ENCODE measurements at places on chromosomes 4 and X.

GRCh38 chr4:88761342-88761741 lies 63.7 kb upstream of the NAP1L5 start:
- no peak for DNase-seq

GRCh38 chr4:85571008-85571407 lies 96.1 kb downstream of the ARHGAP24 start:
- DNase-seq = no peak

GRCh38 chrX:20693078-20693477 lies 426.4 kb upstream of the RPS6KA3 start:
- DNase-seq = peak; percentile 31

GRCh38 chrX:132776486-132777210 lies 181.8 kb downstream of the HS6ST2 start:
- DNase-seq = no peak

DNA sequence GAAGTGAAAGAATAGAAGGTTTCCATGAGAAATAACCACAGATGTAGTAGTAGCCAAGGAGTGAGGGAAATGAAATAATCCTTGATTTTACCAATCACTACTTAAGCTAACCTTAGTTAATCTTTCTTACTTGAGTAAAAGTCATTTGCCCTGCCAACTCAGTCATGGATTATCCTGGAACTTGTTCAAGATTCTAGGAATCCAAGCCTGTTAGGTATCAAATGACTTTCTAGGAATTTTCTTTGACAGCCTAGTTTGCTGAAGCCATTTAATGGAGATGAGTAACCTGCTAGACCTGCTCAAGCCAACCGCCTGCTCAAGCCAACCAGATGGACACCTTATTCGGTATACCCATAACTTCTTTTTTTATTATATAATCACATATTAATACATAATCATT lies 180.5 kb downstream of the KLHL13 start:
- no peak for DNase-seq

GRCh38 chr4:173194157-173194556 lies 25.5 kb downstream of the GALNT7 start:
- no peak for DNase-seq
